ENCODE measurements at places on chromosomes 3 and 15.

GRCh38 chr3:65713016-65713415, 325.7 kb downstream of the MAGI1 start:
- peak; percentile 36 for DNase-seq

DNA sequence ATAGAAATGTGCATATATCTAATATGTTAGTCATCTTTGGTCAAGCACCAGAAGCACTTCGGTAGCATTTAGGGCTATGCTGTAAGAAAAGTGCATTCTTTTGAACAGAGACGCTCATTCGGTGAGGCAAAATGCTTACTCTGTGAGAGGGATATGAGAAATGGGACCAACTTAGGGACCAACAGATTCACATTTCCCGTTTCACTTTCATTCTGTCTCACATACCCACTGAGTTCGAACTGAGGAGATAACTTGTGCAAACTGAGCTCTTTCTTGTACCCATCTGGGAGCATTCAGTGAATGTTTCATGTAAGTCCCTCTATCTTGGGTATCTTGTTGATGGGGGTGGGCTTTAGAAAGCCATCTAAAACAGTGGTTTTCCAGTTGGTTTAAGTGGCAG, 135.3 kb downstream of the FEZF2 start:
- no peak for DNase-seq

GRCh38 chr3:16102905-16103364, 71.5 kb upstream of the GALNT15 start:
- no peak for DNase-seq

DNA sequence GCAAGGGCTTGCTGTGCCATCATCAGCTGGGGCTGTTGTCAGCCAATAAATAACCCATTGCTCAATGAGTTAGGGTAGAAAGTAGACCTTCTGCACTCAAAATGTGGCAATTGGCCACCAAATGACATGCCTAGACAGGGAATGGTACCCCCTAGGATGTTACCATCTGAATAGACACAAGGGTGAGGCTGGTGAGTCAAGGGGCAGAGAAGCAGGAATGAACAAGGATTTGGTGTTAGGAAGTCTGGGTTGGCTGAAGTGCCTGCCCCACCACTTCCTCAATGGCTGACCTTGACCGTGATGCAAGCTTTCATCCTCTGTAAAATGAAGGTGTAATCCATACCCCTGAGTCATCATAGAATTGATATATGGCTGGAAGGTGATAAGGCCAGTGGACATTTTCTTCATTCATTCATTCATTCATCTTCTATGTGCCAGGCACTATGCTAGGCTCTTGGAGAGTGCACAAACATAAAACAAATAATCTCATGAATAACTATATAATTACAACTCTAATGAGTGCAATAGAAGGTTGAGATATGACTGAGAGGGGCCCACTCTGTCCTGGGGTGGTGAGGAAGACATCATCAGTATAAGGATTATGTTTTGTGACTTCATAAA, 4.4 kb upstream of the CA12 start:
- DNase-seq = no peak

GRCh38 chr15:66752078-66752477, 50.0 kb downstream of the SMAD6 start:
- no peak for DNase-seq

- no peak for DNase-seq
Observed at GRCh38 chr3:172516318-172517214, 6.7 kb downstream of the TNFSF10 start.

- no peak for DNase-seq
Observed at GRCh38 chr3:108509263-108509662, 1.1 kb downstream of the MYH15 start.

- DNase-seq = no peak
Observed at GRCh38 chr3:127461286-127461910, 129.1 kb downstream of the TPRA1 start.

GRCh38 chr15:91384189-91384730, 284.2 kb downstream of the SV2B start:
- DNase-seq = no peak

- no peak for DNase-seq
Observed at GRCh38 chr3:142863010-142863817, 25.7 kb downstream of the PCOLCE2 start.

DNA sequence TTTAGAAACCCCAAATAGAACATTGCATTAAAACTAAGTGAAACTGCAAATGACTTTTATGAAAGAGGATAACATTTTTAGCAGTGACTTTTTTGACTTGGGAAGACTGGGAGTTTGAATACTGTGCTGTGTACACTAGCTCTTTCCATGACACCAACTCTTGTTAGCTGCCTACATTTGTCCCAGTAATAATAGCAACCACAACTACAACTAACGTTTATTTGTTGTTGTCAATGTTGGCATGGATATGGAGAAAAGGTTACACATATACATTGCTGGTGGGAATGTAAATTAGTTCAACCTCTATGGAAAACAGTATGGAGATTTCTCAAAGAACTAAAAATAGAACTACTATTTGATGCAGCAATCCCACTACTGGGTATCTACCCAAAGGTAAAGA, 329.6 kb upstream of the ADAMTS9 start:
- no peak for DNase-seq

DNA sequence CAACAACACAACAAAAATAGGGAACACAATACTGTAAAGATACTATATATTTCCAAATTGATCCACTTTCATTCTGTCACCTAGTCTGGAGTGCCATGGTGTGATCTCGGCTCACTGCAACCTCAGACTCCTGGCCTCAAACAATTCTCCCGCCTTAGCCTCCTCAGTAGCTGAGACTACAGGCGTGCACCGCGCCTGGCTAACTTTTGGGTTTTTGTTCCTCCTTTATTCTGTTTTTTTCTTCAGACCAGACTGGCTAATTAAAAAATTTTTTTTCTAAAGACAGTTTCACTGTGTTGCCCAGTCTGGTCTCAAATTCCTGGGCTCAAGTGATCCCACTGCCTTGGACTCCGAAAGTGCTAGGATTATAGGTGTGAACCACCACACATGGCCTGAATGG, 5.3 kb downstream of the BCL2L10 start:
- no peak for DNase-seq

- no peak for DNase-seq
Observed at GRCh38 chr3:112671930-112672715, 31.2 kb upstream of the CCDC80 start.

GRCh38 chr3:45832699-45833098, 9.2 kb downstream of the LZTFL1 start:
- DNase-seq = no peak

- DNase-seq = no peak
Observed at GRCh38 chr15:47945872-47946650, 174.7 kb upstream of the SLC24A5 start.

GRCh38 chr15:81098861-81099651, 35.0 kb upstream of the CFAP161 start:
- DNase-seq = no peak

- DNase-seq = no peak
Observed at GRCh38 chr3:100407977-100408532, 6.7 kb downstream of the LNP1 start.

DNA sequence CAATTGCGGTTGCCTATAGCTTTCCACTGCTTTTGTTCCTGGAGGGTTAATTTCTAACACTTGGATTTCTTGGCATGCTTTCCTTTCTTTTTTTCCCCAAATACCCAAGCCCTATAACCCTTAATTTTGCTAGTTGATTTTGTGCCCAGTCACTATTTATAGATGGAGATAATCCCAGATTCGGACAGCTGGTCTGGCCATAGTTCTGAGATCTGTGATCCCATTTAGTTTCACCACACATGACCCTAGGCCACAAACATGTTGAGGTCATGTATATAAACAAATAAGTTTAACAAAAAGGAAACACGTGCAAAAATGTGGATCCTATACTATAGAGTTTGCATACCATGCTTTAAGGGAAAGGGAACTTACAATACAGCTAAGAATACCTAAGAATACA, 111.4 kb downstream of the ZMAT3 start:
- no peak for DNase-seq

DNA sequence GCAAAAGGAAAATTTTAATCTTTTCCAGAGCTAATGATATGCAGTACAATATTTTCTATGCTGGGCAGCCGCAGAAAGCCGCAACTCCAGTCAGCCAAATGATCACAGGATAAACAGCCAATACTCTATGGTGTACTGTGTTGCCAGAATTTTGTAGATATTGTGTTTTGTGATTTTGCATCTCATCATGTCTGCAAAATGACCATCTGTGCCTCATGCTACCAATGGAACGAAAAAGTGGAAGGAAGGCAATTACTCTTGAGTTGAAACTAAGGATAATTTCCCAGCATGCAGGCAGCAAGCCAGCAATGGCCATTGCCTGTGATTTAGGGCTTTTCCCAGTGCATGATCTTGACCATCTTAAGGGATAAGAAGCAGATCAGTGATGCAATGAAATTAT, 891.9 kb downstream of the PLOD2 start:
- DNase-seq = no peak

DNA sequence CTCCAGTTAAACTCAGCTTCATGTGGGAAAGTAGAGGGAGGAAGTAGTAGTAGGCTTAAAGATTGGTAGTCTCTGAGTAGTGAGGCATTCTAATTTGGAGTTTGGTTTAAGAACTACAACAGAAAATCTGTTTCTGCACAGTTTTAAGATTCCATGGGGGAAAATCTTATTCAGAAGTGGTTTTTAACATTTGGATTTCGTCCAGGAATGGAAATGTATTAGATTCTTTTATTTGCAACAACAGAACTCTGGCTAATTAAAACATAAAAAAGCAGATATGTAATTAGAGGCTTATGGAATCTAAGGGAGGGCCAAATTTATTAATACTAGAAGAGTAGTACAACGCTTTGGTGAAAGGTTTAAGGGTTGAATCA, 36.0 kb downstream of the NECTIN3 start:
- no peak for DNase-seq

DNA sequence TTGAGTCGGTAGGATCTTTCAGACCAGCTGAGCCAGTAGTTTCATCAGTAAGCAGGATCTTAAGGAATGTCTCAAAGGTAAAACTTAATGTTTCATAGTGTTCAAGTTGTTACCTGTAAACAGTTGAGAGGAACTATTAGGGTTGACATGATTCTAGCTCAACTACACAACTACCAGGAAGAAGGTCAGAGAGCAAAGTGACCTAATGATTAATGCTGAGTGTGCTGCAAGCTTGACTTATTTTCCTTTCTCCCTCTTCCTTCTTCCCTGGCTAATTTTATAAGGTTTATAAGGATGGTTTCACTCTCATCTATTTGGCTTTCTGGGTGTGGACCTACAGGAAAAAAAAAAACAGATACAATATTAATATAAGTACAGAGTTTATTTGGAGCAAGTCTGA, 30.2 kb upstream of the LHFPL4 start:
- no peak for DNase-seq

- DNase-seq = no peak
Observed at GRCh38 chr3:143902210-143902609, 53.9 kb upstream of the SLC9A9 start.

DNA sequence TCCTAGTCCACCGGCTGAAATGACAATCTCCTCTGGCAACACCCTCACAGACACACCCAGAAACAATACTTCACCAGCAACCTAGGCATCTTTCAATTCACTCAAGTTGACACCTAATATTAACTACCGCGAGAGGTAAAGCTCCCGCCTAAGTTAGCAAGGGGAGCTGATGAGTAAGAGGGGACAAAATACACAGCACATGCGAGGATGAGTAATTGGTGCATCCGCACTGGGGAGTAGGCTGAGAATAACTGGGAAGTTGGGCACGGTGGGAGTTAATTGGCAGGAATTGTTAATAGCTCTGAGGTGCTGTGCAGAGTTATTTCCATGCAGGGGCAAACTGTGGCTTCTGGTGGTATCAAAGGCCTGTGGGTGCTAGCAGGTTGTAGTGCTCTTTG, 14.5 kb upstream of the PLD1 start:
- DNase-seq = no peak

DNA sequence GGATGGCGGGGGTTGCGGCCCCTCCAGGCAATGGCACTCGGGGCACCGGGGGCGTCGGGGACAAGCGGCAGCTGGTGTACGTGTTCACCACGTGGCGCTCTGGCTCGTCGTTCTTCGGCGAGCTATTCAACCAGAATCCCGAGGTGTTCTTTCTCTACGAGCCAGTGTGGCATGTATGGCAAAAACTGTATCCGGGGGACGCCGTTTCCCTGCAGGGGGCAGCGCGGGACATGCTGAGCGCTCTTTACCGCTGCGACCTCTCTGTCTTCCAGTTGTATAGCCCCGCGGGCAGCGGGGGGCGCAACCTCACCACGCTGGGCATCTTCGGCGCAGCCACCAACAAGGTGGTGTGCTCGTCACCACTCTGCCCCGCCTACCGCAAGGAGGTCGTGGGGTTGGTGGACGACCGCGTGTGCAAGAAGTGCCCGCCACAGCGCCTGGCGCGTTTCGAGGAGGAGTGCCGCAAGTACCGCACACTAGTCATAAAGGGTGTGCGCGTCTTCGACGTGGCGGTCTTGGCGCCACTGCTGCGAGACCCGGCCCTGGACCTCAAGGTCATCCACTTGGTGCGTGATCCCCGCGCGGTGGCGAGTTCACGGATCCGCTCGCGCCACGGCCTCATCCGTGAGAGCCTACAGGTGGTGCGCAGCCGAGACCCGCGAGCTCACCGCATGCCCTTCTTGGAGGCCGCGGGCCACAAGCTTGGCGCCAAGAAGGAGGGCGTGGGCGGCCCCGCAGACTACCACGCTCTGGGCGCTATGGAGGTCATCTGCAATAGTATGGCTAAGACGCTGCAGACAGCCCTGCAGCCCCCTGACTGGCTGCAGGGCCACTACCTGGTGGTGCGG, 1.9 kb downstream of the CHST2 start:
- no peak for DNase-seq

GRCh38 chr3:65779390-65779789, 259.3 kb downstream of the MAGI1 start:
- no peak for DNase-seq

DNA sequence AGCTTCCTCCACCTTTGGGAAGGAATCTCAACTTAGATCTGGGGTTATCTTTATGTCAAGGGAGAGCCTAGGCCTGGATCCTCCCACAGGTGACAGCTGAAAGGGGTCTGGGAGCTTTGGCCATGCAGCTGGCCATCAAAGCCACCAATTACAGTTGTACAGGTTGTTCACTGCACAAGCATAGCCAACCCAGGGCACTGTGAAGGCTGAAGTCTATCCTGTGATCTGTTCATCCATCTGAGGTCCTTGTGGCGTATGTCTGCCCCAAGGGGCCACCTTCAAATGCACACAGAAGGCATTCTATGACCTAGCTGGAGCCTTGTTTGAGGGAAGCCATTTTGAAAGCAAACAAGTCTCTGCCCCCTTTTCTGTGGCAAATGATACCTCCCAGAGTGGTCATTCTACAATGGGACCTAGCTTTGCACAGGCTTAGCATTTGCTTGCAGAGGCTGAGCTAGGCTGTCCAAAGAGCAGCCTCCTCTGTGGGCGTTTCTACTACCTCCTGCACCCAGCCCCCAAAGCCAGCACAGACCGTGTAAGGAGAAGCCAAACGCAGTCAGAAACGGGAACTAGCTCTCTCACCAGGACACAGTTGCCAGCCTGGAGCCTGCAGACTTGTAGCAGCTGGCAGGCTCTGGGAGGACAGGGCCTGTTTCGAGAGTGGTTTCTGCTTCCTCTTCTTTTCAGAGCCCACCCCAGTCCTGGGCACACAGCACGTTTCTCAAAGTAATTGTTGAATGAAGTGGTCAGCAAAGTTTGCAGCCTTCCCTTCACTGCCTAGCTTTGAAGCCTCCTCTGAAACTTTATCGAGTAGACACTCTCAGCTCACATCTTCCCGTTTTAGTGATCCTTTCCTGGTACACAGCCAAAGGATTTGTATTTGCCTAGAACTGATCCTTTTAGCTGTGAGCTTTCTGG, 157.3 kb upstream of the SMAD3 start:
- peak; percentile 6 for DNase-seq
